ENCODE measurements at places on chromosomes 5 and 9. TPM values are rescaled to one million over a fixed set of nuclear protein-coding genes. Genes with fewer than 3 reads are reported as not detected.

- H3K27ac ChIP-seq = peak overlapping the region; percentile 40
- H3K27me3 ChIP-seq = no peaks in the 10 kb centered on the region
- no peak overlapping the region for H3K4me3 ChIP-seq
- DNase-seq = no peak
Measured at GRCh38 chr5:149153751-149154610, 12.7 kb downstream of the ABLIM3 start.

GRCh38 chr5:72692651-72693442 is 123.6 kb upstream of the TNPO1 start:
- H3K27ac ChIP-seq = no peak overlapping the region
- H3K27me3 ChIP-seq = no peaks in the 10 kb centered on the region
- no peaks in the 10 kb centered on the region for H3K4me1 ChIP-seq
- no peak for DNase-seq

GRCh38 chr9:13361076-13361475 is 81.6 kb upstream of the MPDZ start:
- H3K27me3 ChIP-seq = no peaks in the 10 kb centered on the region
- DNase-seq = no peak
- H3K27ac ChIP-seq = no peak overlapping the region
- H3K4me1 ChIP-seq = peaks cover 17% of the 10 kb centered on the region

- no peak for DNase-seq
- H3K27ac ChIP-seq = no peak overlapping the region
- H3K4me1 ChIP-seq = no peaks in the 10 kb centered on the region
- no peak overlapping the region for H3K4me3 ChIP-seq
Measured at GRCh38 chr5:107876906-107877305, 206.2 kb upstream of the EFNA5 start.

GRCh38 chr5:119285070-119285916 is 70.5 kb upstream of the TNFAIP8 start:
- H3K4me1 ChIP-seq = peaks cover 28% of the 10 kb centered on the region
- no peak overlapping the region for H3K4me3 ChIP-seq
- no peaks in the 10 kb centered on the region for H3K36me3 ChIP-seq
- DNase-seq = no peak

- H3K4me3 ChIP-seq = no peak overlapping the region
- H3K27ac ChIP-seq = no peak overlapping the region
- no peak for DNase-seq
- peaks cover 51% of the 10 kb centered on the region for H3K27me3 ChIP-seq
Measured at GRCh38 chr9:133506653-133507038, 18.1 kb downstream of the MYMK start.

DNA sequence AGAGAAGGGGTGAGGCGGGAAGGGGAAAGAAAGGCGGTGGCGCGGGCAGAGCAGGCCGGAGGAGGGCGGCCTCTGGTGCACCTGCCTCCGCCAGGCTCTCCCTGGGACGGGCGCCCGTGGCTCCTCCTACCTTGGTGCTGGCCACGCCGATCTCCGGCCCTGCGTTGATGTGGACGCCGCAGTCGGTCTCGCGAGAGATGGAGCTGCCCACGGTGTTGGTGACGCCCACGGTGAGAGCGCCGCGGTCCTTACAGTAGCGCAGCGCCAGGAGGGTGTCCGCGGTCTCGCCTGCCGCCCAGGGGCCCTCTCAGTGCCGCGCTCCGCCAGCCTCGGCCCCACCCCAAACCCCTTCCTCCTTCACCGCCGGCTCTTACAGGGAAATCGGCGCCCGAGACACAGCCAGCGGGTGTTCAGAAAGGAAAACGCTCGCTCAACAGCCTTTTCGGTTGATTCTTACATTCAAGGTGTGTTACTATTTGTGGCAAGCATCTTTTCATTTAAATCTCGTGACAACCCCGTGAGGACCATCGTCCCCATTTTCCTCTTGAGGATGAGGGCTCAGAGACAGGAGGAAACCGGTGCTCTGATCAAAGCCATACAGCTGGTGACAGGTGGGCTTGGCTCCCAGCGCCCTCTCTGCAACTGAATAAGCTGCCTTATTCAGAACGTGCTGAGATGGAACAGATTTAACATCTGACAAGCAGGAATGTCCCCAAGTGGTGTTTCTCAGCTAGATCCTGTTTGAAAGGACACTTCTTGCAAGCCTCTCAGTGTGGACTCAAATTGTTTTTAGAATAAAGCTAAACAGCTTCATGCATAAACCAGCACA is 22.0 kb upstream of the MAPK9 start:
- no peaks in the 10 kb centered on the region for H3K27me3 ChIP-seq
- H3K4me1 ChIP-seq = no peaks in the 10 kb centered on the region
- no peak overlapping the region for H3K27ac ChIP-seq
- H3K36me3 ChIP-seq = no peaks in the 10 kb centered on the region
- DNase-seq = no peak

DNA sequence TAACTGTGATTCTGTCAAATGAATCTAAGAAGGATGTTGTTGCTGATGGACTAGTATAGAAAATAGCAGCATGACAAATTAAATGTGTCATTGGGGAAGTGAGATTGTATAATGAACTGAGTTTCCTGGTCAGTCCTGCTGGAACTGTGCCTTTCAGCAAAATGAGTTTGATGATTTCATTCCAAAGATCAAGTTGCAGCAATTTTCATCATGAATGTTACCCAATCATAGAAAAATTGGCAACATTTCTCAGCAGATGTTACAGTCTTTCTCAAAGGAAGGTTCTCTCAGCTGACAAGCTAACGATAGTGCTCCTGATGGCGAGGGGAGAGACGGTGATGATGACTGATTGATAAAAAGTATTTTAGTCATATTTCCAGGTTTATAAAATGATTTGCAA is 10.7 kb downstream of the PCDHAC2 start:
- H3K27me3 ChIP-seq = no peaks in the 10 kb centered on the region
- no peak for DNase-seq
- H3K4me1 ChIP-seq = no peaks in the 10 kb centered on the region
- no peak overlapping the region for H3K27ac ChIP-seq
- no peaks in the 10 kb centered on the region for H3K36me3 ChIP-seq

DNA sequence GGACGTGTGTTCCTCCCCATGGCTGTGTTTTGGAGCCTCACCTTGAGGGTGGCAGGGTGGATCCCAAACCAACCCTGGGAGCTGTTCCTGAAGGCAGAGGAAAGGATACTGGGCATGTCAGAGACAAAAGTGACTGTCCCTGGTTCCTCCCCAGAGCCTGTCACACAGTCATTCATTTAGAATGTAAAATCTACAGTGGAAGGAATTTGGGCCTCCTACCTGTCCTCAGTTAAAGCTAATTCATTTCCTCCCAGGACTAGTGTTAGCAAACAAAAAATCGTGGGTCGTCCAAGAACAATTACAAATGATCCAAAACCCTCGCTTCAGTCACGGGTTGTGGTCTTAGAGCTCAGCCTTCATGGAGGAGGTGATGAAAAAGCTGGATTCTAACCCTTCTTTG is 83.2 kb downstream of the NDFIP1 start:
- H3K4me1 ChIP-seq = peaks cover 7% of the 10 kb centered on the region
- H3K27ac ChIP-seq = peak overlapping the region; percentile 54
- H3K36me3 ChIP-seq = no peaks in the 10 kb centered on the region
- H3K27me3 ChIP-seq = no peaks in the 10 kb centered on the region
- no peak for DNase-seq

- H3K36me3 ChIP-seq = no peaks in the 10 kb centered on the region
- no peaks in the 10 kb centered on the region for H3K4me1 ChIP-seq
- no peak overlapping the region for H3K4me3 ChIP-seq
- DNase-seq = no peak
- no peaks in the 10 kb centered on the region for H3K27me3 ChIP-seq
- H3K27ac ChIP-seq = no peak overlapping the region
Measured at GRCh38 chr9:79638806-79639205, 67.0 kb downstream of the TLE4 start.

GRCh38 chr5:90881626-90882150 is 323.1 kb downstream of the ADGRV1 start:
- no peak overlapping the region for H3K4me3 ChIP-seq
- no peaks in the 10 kb centered on the region for H3K27me3 ChIP-seq
- DNase-seq = no peak
- H3K4me1 ChIP-seq = no peaks in the 10 kb centered on the region

- H3K36me3 ChIP-seq = no peaks in the 10 kb centered on the region
- no peak overlapping the region for H3K27ac ChIP-seq
- H3K4me3 ChIP-seq = no peak overlapping the region
- no peaks in the 10 kb centered on the region for H3K4me1 ChIP-seq
Measured at GRCh38 chr9:84323858-84324257, 16.7 kb downstream of the SLC28A3 start.

GRCh38 chr5:122007546-122007945 is 45.8 kb downstream of the SRFBP1 start:
- H3K36me3 ChIP-seq = no peaks in the 10 kb centered on the region
- no peaks in the 10 kb centered on the region for H3K4me1 ChIP-seq
- H3K27me3 ChIP-seq = no peaks in the 10 kb centered on the region

DNA sequence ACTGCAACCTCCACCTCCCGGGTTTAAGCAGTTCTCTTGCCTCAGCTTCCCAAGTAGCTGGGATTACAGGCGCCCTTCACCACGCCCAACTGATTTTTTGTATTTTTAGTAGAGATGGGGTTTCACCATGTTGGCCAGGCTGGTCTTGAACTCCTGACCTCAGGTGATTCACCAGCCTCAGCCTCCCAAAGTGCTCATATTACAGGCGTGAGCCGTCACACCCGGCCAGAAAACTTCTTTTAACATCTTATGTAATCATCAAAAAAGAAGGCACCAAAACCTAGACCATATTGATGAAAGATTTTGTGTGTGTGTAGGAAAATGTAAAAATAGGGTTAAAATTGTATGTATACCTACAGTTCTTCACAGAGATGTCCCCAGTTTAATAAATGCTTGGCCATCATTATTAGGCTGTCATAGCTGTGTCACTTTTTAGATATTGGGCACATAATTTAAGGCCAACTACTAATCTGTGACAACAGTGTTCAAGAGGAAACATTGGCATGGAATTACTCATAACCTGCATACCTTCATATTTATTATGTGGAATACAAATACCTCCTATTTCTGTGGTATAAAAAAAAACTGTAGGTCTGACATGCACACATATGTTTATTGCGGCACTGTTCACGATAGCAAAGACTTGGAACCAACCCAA is 44.4 kb downstream of the RAD50 start:
- H3K36me3 ChIP-seq = peaks cover 73% of the 10 kb centered on the region
- no peak overlapping the region for H3K4me3 ChIP-seq
- H3K4me1 ChIP-seq = no peaks in the 10 kb centered on the region
- H3K27ac ChIP-seq = no peak overlapping the region

- no peaks in the 10 kb centered on the region for H3K27me3 ChIP-seq
- no peak overlapping the region for H3K27ac ChIP-seq
- H3K36me3 ChIP-seq = no peaks in the 10 kb centered on the region
- DNase-seq = no peak
Measured at GRCh38 chr9:14165376-14166035, 148.4 kb downstream of the NFIB start.

GRCh38 chr5:142796492-142797109 is 26.4 kb downstream of the ARHGAP26 start:
- no peak for DNase-seq
- no peaks in the 10 kb centered on the region for H3K27me3 ChIP-seq
- H3K36me3 ChIP-seq = no peaks in the 10 kb centered on the region

DNA sequence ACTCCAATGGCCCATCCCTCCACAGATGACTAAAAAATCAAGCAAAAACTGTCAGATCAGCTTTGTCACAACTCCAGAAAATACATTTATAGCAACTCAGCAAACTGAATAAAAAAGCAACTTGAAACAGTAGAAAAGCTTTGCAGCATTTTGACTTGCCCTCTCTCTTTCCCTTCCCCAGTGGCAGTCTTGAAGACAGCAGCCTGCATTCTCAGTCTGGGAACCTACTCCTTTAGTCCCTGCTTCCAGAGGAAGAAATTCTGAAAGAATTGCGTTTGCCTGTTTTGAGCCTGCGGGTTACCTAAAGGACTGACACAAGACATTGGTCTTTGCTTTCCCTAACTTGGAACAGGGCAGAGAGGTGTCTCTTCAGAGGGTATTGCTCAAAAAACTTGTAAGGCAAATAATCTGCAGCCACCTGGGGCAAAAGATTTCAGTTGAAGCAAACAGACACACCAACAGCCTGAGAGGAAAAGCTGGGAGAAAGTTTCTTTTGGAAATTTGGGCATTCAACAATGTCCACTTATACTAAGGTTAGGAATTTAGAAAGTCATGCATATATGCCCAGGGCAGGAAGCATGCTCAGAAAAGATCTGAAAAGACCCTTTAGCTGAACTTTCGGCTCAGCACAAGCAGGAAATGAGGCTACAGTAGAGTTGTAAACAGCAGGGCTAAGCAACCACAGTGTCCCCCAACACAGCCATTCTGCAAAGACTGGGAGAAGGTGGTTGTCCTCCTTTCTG is 15.2 kb upstream of the SLC35D2 start:
- no peak for DNase-seq
- H3K27ac ChIP-seq = no peak overlapping the region
- H3K36me3 ChIP-seq = no peaks in the 10 kb centered on the region
- H3K27me3 ChIP-seq = no peaks in the 10 kb centered on the region

GRCh38 chr9:134895908-134896833 is 15.6 kb downstream of the FCN2 start:
- peaks cover 33% of the 10 kb centered on the region for H3K4me1 ChIP-seq
- no peaks in the 10 kb centered on the region for H3K36me3 ChIP-seq
- peak; percentile 93 for DNase-seq
- no peaks in the 10 kb centered on the region for H3K27me3 ChIP-seq
- H3K27ac ChIP-seq = peak overlapping the region; percentile 62

GRCh38 chr5:142529626-142530278 is 156.1 kb downstream of the FGF1 start:
- DNase-seq = no peak
- H3K27ac ChIP-seq = no peak overlapping the region
- no peaks in the 10 kb centered on the region for H3K27me3 ChIP-seq
- no peaks in the 10 kb centered on the region for H3K4me1 ChIP-seq
- H3K4me3 ChIP-seq = no peak overlapping the region

- DNase-seq = no peak
- no peaks in the 10 kb centered on the region for H3K4me1 ChIP-seq
- no peak overlapping the region for H3K4me3 ChIP-seq
- H3K27ac ChIP-seq = no peak overlapping the region
- H3K36me3 ChIP-seq = no peaks in the 10 kb centered on the region
Measured at GRCh38 chr5:89265511-89266179, 382.7 kb upstream of the MEF2C start.

- no peaks in the 10 kb centered on the region for H3K36me3 ChIP-seq
- H3K27ac ChIP-seq = no peak overlapping the region
- no peak for DNase-seq
- no peak overlapping the region for H3K4me3 ChIP-seq
Measured at GRCh38 chr5:92801911-92802310, 779.1 kb downstream of the NR2F1-AS1 start.

GRCh38 chr5:54754878-54755277 is 230.5 kb downstream of the ESM1 start:
- H3K27me3 ChIP-seq = no peaks in the 10 kb centered on the region
- no peaks in the 10 kb centered on the region for H3K4me1 ChIP-seq
- no peak overlapping the region for H3K4me3 ChIP-seq
- no peak overlapping the region for H3K27ac ChIP-seq
- no peaks in the 10 kb centered on the region for H3K36me3 ChIP-seq
- peak; percentile 74 for DNase-seq

The TMEM171 gene
- total RNA-seq = not detected

The SPTLC1 gene
- 53.2 TPM for total RNA-seq

The PCDHGB5 gene
- 10.0 TPM for total RNA-seq

The LCP2 gene
- 20.4 TPM for total RNA-seq
